ENCODE measurements at places on chromosomes 11 and 22. TPM values are rescaled to one million over a fixed set of nuclear protein-coding genes. Genes with fewer than 3 reads are reported as not detected.

DNA sequence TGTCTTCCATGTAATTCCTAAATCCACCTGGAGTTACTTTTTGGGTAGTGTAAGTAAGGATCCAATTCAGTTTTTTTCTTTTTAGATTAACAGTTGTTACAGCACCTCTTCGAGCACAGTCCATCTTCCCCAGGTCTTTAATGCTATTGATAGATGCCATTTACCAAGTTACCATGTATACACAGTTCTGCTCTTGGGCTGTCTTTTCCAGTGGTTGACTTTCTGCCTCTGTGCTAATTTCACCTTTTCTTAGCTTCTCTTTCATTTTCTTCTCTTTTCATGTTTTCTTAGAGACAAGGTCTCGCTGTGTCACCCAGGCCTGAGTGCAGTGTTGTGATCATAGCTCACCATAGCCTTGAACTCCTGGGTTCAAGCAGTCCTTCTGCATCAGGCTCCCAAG is 12.0 kb downstream of the ATXN10 start:
- peaks cover 25% of the 10 kb centered on the region for H3K4me1 ChIP-seq
- no peak overlapping the region for H3K4me3 ChIP-seq
- peaks cover 1% of the 10 kb centered on the region for H3K36me3 ChIP-seq
- DNase-seq, result no peak
- H3K27me3 ChIP-seq, result no peaks in the 10 kb centered on the region

- no peaks in the 10 kb centered on the region for H3K4me1 ChIP-seq
- H3K27ac ChIP-seq, result no peak overlapping the region
- DNase-seq, result no peak
- no peak overlapping the region for H3K4me3 ChIP-seq
Observed at GRCh38 chr11:112506852-112507251, 246.2 kb upstream of the PLET1 start.

GRCh38 chr11:66510271-66510989 is at the start of gene BBS1:
Gene BBS1, plus strand, starts transcription at chr11:66510635. Its CDS starts 25 bp downstream, at chr11:66510660.
- H3K4me3 ChIP-seq, result peak within 1 kb of the TSS; percentile 88
- peak within 1 kb of the TSS; percentile 38 for H3K27ac ChIP-seq
- peak; percentile 87 for DNase-seq
- peaks cover 13% of the 10 kb centered on the region for H3K36me3 ChIP-seq

DNA sequence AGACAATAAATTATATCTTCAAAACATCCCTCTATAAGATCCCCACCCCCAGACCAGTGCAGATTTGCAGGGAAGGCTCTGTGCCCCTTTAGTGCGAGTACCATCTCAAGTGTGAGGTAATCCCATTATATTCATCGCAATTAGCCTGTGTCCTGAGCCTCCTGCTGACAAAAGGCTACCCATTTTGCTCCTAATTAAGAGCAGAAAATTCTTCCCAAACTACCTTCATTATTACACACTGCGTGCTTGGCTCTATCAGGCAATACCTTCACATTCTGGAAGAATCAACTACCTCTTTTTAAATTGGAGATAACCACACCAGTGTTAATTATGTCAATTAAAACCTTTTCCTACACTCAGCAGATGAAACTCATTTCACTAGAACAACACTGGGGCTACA is 1133.4 kb upstream of the CCDC90B start:
- no peaks in the 10 kb centered on the region for H3K36me3 ChIP-seq
- H3K4me1 ChIP-seq, result no peaks in the 10 kb centered on the region
- no peak overlapping the region for H3K27ac ChIP-seq
- H3K4me3 ChIP-seq, result no peak overlapping the region
- no peak for DNase-seq

- H3K4me1 ChIP-seq, result peaks cover 23% of the 10 kb centered on the region
- DNase-seq, result no peak
- peak overlapping the region; percentile 19 for H3K27ac ChIP-seq
- no peak overlapping the region for H3K4me3 ChIP-seq
Observed at GRCh38 chr11:72001834-72002591, 3.3 kb downstream of the IL18BP start.

DNA sequence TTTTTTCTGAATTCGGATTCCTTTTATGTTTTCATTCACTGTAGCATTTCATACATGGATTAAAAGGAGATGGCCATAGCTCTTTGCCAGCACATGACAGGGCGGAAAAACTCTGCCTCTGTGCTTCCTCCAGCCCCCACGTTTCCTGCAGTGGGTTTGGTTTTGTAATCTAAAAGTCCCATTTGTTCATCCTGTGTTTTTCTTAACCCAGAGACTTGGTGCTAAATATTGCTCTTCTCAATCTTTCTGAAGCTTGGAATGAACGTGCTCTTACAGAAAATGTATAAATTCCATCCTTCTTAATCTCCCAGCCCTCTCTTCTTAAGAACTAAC is 89.9 kb downstream of the PPP6R3 start:
- H3K4me1 ChIP-seq, result peaks cover 73% of the 10 kb centered on the region
- H3K27ac ChIP-seq, result peak overlapping the region; percentile 93
- H3K27me3 ChIP-seq, result no peaks in the 10 kb centered on the region
- peaks cover 63% of the 10 kb centered on the region for H3K36me3 ChIP-seq
- peak overlapping the region; percentile 58 for H3K4me3 ChIP-seq

- H3K27me3 ChIP-seq, result no peaks in the 10 kb centered on the region
- H3K36me3 ChIP-seq, result no peaks in the 10 kb centered on the region
- no peak overlapping the region for H3K27ac ChIP-seq
- H3K4me1 ChIP-seq, result no peaks in the 10 kb centered on the region
Observed at GRCh38 chr11:41522391-41522790, 62.9 kb upstream of the LRRC4C start.

- DNase-seq, result no peak
- no peak overlapping the region for H3K27ac ChIP-seq
- H3K4me1 ChIP-seq, result no peaks in the 10 kb centered on the region
- no peak overlapping the region for H3K4me3 ChIP-seq
- H3K36me3 ChIP-seq, result no peaks in the 10 kb centered on the region
- H3K27me3 ChIP-seq, result peaks cover 4% of the 10 kb centered on the region
Observed at GRCh38 chr11:102802341-102802740, 4.4 kb upstream of the MMP1 start.

DNA sequence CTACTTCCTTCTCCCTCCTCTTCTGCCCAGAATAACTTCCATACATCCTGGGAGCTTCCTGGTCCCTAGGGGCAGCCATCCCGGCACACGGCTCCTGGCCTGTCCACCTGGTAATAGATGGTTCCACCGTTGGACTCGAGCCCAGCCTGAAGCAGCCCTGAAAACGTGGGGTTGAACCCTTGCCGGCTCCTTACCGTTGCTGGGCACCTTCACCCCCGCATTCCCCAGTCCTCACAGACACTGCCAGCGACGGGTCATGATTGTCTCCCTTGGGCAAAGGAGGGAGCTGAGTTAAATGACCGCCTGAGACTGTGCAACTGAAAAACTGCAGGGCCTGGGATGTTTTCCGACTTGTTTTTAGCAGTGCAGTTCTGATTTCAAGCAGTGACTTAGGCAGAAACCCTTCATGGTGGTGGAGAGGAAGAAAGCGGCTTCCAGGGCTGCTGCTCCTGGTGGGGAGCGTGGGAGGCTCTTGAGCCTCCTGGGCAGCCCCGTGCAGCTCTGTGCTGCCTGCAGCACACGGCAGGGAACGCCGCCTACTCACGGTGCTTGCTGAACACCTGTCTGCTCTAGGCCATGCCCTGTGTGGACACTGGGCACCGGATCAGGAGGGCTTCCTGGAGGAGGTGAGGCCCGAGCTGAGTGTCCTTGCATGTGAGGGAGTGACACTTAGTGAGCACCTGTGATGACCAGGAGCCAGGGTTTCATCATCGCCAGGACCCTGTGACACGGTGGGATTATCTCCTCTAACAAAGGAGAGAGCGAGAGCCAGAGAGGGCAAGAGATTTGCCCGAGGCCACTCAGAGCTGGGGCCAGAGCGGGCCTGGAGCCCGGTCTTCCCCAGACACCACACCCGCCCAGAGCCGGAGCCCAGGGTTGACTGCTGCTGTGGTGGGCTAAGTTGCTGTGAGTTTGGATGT is 77.4 kb downstream of the FBLN1 start:
- H3K4me1 ChIP-seq, result peaks cover 6% of the 10 kb centered on the region
- no peak for DNase-seq
- H3K27ac ChIP-seq, result no peak overlapping the region
- no peaks in the 10 kb centered on the region for H3K36me3 ChIP-seq

DNA sequence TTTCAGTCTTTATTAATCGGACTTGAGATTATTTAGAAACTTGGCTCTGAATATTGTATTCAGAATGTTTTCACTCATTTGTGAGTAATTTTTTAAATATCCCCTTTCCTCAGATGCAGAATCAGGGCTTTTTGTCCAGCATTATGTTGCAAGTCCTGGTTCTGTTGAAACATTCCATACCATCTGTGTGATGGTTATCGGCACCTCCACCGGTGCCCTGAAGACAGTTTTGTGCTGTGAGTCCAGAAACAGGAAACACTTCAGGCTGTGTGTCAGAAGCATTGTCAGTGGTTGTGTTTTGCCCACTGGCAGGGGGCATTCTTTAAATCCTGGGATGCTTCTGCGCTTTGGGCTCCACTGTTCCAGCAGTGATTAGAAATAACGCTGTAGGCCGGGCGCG is 20.4 kb downstream of the CDPF1 start:
- H3K27ac ChIP-seq, result no peak overlapping the region
- no peaks in the 10 kb centered on the region for H3K4me1 ChIP-seq
- H3K4me3 ChIP-seq, result no peak overlapping the region

- no peak for DNase-seq
- H3K36me3 ChIP-seq, result no peaks in the 10 kb centered on the region
- H3K27me3 ChIP-seq, result peaks cover 4% of the 10 kb centered on the region
- H3K27ac ChIP-seq, result no peak overlapping the region
- no peaks in the 10 kb centered on the region for H3K4me1 ChIP-seq
Observed at GRCh38 chr11:105456950-105457349, 152.9 kb upstream of the GRIA4 start.

DNA sequence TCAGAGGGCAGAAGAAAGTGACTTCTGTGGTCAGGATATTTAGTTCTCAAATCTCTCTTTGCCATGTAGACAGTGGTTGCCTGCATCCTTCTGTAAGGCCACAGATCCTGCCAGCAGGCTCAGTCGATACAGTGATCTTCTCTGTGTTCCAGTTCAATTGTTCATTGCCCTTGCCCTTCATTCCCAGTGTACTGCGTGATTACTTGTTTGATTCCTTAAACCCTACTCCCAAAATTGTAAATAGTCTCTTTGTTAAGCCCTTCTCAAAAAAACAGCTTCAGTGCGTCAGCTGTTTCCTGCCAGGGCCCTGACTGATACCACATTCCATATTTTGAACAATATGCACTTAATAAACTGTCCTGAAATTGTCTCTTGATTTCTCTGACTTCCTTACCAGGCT is 9.3 kb upstream of the TYR start:
- no peak overlapping the region for H3K4me3 ChIP-seq
- H3K4me1 ChIP-seq, result no peaks in the 10 kb centered on the region
- DNase-seq, result no peak
- H3K36me3 ChIP-seq, result no peaks in the 10 kb centered on the region
- H3K27ac ChIP-seq, result no peak overlapping the region

GRCh38 chr11:13126430-13126829 is 117.3 kb downstream of the RASSF10 start:
- H3K4me1 ChIP-seq, result no peaks in the 10 kb centered on the region
- H3K4me3 ChIP-seq, result no peak overlapping the region
- no peak overlapping the region for H3K27ac ChIP-seq

- H3K27ac ChIP-seq, result peak overlapping the region; percentile 76
- peaks cover 46% of the 10 kb centered on the region for H3K4me1 ChIP-seq
- H3K27me3 ChIP-seq, result no peaks in the 10 kb centered on the region
- DNase-seq, result peak; percentile 31
- H3K36me3 ChIP-seq, result peaks cover 26% of the 10 kb centered on the region
- H3K4me3 ChIP-seq, result peak overlapping the region; percentile 88
Observed at GRCh38 chr11:129894278-129895125, 876 bp downstream of the NFRKB start.

- no peak overlapping the region for H3K4me3 ChIP-seq
- peaks cover 3% of the 10 kb centered on the region for H3K27me3 ChIP-seq
- peak; percentile 73 for DNase-seq
- no peaks in the 10 kb centered on the region for H3K36me3 ChIP-seq
- no peak overlapping the region for H3K27ac ChIP-seq
Observed at GRCh38 chr11:33987975-33988580, 63.5 kb upstream of the CAPRIN1 start.

DNA sequence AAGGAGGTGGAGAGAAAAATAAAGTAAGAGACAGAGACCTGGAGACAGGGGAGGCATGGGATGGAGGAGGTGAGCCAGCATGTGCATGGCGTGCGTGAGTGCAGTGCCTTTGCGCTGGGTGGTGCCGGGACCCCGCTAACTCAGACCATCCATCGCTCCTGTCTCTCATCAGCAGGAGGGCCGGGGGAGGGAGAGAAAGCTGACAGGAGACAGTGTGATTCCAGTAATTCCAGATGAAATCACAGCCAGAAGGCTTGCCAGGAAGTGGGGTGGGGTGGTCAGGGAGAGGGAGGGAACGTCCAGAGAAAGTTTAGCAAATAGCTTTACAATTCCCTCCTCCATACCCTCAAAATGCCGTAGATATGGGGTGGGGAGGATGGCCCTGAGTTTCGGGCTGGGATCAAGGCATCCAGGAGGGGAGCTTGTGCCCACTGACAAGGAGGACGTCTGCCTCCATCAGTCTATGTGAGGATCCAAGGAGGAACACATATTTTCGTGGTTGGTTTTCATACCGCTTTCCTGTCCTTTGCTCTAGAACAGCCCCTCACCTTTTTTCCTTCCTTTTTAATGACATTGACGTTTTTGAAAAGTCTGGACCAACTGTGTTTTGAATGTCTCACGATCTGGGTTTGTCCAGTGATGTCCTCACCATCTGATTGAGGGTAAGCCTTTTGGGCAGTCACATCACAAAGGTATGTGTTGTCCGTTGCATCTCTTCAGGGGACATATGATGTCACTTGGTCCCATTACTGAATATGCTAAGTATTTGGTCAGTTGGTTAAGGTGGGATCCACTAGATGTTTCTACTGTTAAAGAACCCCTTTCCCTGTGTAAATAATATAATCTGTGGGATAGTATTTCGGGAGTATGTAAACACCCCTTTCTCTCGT is 567.3 kb downstream of the MIAT start:
- H3K27ac ChIP-seq, result no peak overlapping the region
- peaks cover 4% of the 10 kb centered on the region for H3K27me3 ChIP-seq
- H3K4me1 ChIP-seq, result no peaks in the 10 kb centered on the region
- H3K36me3 ChIP-seq, result no peaks in the 10 kb centered on the region

DNA sequence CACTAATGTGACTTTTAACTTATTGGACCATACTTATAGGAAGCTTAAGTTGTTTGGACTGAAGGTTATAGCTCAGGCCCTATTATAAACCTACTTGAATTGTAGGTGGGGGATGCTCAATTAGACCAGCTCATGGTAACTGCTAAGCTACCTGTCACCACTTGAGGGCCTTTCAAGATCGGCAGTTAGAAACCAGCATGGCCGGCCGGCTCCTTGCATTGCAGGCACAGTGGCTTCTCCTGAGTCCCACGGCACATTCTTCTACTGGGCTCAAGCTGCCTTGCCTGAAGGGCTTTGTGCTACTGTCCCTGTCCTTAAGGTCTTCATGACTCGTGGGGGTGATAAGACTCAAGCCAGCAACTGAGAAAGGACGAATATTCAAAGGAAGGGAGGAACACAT is 70.8 kb downstream of the TBC1D22A start:
- peaks cover 51% of the 10 kb centered on the region for H3K36me3 ChIP-seq
- H3K4me1 ChIP-seq, result peaks cover 11% of the 10 kb centered on the region
- no peak overlapping the region for H3K4me3 ChIP-seq
- no peaks in the 10 kb centered on the region for H3K27me3 ChIP-seq
- DNase-seq, result no peak

PDGFD gene
- total RNA-seq, result not detected

POU2F3 gene
- total RNA-seq, result not detected

CCDC87 gene
- 0.12 TPM for total RNA-seq

RASGRP2 gene
- 8.2 TPM for total RNA-seq

ELMOD1 gene
- not detected for total RNA-seq

CHADL gene
- total RNA-seq, result 0.21 TPM

BCO2 gene
- total RNA-seq, result 1.3 TPM

CNIH2 gene
- total RNA-seq, result 0.39 TPM

SAA1 gene
- total RNA-seq, result not detected

All from activated CD4-positive, alpha-beta memory T cell treated with anti-CD3 and anti-CD28 coated beads for 36 hours (primary cell).